Activated CD8-positive, alpha-beta memory T cell treated with anti-CD3 and anti-CD28 coated beads for 4 hours (primary cell): ENCODE measurements at places on chromosomes 2 and 18.

- no peak for DNase-seq
These were observed 41.3 kb downstream of the PLEKHA3 start for GRCh38 chr2:178521304-178522150.

GRCh38 chr2:105313877-105314276 is 15.7 kb downstream of the TGFBRAP1 start:
- DNase-seq: no peak

DNA sequence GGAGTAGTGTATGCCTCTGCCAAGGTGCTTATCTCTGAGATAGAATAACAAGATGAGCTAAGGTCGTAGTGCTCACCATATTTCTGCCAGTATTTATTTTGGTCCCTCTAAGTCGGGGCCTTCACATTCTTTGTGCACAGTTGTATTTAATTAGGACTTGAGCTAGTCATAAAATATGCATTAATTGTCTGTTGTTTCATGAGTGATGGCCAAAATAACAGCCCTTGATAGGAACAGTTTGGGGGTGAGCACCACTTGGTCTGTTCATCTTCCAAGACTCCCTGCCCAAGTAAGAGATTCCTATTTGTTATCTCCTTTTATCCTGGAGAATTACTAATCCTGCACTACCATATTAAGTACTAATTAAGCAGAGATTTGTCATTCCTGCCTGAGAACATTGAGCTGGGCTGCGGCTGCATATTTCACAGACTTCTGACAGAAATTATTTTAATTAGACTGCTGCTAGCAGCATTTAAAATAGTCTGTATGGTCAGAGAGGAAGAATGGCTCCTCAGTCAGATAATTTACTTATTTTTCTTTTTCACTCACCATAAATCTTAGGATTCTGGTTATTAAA is 435.1 kb downstream of the MTX2 start:
- no peak for DNase-seq

- no peak for DNase-seq
These were observed 142.1 kb downstream of the TRIB2 start for GRCh38 chr2:12858786-12859185.

- no peak for DNase-seq
These were observed 52.8 kb downstream of the EDAR start for GRCh38 chr2:108936076-108936864.

GRCh38 chr2:141720476-141720875 is 410.3 kb downstream of the LRP1B start:
- DNase-seq: no peak

DNA sequence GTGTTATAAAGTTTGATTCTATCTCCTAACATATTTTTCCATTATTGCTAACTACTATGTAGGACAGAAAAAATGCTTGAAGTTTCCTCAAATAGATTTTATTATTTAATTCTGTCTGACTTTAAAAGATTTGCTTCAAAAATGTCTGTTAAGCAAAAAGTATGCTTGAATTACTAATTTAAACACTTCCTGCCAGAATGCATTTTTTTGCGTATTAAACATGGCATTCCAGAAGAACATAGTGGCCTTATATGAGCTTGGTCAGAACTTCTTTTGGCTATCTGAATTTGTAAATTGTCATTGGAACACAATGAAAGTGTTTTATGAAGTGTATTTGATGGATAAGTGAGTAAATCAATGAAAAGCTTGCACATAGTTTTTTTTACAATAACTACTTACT is 37.8 kb downstream of the MBD5 start:
- DNase-seq: no peak
